ENCODE measurements at places on chromosomes 16 and 17. TPM values are rescaled to one million over a fixed set of nuclear protein-coding genes. Genes with fewer than 3 reads are reported as not detected.
A peak's percentile ranks its signal among the peaks of the same experiment; 100 is the strongest.

DNA sequence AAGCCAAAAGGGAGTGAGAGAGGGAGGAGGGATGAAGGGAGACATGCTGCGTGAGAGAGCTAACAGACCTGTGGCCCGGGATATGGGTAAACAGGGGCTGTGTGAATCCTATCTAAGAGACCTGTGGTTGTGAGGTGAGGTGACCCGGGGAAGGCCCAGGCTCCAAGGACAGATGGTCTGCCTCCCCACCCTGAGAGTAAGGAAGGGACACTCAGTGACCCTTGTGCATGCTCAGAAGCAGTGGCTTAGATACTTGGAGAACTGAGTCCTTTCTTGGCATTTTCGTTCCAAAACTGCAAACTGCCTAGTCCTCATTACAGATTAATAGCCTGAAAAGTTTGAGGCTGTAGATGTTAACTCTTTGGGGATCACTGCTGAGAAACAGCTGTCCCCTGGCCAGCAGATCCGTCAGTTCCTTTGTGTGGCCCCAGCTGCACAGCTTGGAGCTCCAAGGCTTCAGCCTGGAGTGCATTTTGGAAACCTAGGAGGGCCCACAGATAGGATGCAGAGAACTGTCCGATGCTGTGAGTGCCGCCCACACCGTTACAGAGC is 121.6 kb downstream of the SMG6 start:
- DNase-seq: no peak

DNA sequence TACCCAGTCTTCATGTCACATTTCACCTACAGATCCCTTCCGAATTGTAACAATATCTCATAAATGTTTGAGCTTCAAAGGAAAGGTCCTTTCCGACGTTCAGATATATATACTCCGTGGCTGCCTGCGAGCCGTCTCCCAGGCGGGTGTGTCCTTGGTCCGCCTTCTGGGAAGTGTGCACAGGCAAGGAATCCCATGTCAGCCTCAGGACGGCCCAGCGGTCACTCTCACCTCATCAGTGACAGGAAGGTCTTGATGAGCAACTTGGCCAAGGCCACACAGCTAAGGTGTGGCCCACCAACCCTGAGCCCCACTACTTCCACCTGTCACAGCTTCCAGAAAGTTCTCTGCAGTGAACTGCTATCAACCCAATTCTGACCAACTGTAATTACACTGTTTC is 4.3 kb downstream of the LMF1 start:
- DNase-seq: no peak

- DNase-seq: no peak
Observed at GRCh38 chr17:57928928-57929327, 26.3 kb downstream of the CUEDC1 start.

DNA sequence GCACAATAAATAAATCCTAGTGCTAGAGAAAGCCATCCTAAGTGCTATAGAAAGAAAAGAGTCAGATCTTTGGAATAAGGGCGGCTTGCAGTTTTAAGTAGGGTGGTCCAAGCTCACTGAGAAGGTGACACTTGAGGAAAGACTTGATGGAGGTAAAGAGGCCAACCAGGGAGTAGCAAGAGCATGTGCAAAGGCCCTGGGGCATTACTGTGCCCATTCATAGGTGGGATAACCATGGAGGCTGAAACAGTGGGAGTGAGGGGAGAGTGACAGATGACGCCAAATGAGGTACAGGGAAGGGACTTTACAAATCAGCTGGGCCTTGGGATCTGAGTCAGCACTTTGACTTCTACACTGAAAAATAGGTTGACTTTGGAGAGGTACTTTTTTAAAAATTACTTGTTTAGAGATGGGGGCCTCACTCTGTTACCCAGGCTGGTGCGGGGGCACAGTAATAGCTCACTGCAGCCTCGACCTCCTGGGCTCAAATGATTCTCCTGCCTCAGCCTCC is 115.5 kb downstream of the ABCC1 start:
- no peak for DNase-seq

GRCh38 chr17:30477083-30477773 is at the start of gene GOSR1:
TSS of gene GOSR1 (plus strand) at chr17:30477408. CDS start at chr17:30477434, 26 bp downstream.
- peak; percentile 98 for DNase-seq

The TEN1 gene
- total RNA-seq: 11.1 TPM

DNA sequence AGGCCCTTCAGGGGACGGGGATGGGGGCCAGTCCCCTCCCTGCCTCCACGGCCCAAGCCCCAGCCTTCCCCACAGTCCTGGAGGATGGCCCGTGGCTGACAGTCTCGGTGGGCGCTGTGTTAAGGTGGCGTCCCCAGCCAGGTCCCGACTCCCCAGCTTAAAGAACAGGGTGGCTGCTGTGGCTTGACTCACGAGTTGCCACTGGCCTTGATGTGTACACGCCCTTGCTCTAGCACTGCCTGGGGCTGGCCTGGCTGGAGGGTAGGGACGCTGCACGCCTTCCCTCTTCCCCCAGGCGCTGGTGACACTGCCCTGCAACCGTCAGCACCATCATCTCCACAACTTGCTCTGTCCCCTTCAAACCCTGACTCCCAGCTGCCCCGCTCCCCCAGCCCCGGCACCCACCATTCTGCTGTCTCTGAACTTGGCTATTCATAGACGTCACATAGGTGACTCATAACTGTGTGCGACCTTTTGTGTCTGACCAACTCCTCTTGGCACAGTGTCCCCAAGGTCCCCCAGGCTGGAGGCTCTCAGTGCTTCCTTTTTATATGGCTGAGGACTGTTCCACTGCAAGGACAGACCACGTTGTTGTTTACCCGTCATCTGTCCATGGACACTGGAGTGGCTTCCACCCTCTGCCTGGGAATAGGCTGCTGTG is 6.3 kb downstream of the GNPTG start:
- DNase-seq: no peak

GRCh38 chr17:57130708-57131461 is 45.8 kb downstream of the AKAP1 start:
- DNase-seq: peak; percentile 71

The TNS4 gene
- total RNA-seq: 0.24 TPM

DNA sequence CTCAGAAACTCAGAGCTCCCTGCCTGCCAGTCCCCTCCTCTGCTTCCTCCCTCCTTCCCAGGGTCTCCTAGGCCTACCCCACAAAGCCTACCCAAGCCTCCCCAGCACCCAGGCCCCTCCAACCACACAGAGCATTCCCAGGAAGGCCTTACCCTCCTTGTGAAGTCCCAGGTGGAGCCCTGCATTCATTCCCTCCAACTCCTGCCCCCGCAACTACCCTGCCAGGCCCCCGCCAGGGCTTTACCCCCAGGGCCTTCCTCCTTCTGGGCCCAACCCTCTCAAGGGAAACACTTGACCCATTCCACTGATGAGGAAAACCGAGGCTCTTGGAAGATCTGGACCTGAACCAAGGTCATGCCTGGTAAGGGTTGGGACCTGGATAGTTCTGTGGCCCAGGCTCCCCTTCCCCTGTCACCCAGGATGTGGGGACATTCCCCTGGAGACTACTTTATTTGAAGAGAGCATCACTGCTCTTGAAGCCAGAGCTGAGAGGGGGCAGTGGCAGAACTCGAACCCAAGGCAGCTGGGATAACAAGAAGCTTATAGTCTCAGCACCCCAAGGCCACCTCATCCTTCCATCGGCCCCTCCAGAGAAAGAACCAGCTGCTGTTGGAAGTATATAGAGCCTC is 12.5 kb downstream of the PLLP start:
- DNase-seq: no peak

The SOX8 gene
- 0.17 TPM for total RNA-seq

DNA sequence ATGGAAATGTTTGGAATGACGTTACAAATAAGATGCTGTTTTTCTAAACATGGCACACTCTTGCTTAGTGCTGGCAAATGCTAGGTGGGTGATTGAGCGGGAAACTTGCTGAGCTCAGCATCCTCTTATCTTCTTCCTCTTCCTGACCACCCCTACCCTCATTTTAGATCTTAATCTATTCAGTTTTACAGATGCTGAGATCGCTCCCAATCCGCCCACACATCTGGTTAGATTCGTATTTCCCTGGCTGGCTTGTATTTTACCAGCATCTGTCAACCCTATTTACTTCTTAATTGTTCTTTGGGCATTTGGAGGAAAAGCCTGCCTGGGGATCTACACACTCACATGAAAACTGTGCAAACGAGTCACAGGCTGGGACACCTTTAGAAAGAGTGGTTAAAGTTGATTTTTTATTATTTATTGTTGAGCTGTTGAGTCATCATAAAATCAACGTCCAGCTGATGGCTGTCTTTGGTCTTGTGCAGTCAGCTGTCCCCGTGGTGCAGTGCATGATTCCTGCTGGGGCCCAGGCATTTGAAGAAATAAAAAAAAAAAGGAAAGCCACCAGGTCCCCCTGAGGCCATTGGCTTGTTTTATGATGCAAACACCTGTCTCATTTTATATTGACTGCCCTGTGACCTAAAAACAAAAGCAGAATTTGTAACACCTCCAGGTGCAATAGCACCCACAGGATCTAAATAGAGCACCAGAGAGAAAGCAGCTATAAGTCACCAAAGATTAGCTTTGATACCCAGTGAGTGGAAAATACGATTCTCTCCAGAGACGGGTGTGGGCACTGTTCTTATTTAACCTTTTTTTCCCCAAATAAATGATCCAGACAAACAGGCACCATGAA is 258.6 kb downstream of the HS3ST3B1 start:
- no peak for DNase-seq

The OR1D5 gene
- total RNA-seq: not detected

DNA sequence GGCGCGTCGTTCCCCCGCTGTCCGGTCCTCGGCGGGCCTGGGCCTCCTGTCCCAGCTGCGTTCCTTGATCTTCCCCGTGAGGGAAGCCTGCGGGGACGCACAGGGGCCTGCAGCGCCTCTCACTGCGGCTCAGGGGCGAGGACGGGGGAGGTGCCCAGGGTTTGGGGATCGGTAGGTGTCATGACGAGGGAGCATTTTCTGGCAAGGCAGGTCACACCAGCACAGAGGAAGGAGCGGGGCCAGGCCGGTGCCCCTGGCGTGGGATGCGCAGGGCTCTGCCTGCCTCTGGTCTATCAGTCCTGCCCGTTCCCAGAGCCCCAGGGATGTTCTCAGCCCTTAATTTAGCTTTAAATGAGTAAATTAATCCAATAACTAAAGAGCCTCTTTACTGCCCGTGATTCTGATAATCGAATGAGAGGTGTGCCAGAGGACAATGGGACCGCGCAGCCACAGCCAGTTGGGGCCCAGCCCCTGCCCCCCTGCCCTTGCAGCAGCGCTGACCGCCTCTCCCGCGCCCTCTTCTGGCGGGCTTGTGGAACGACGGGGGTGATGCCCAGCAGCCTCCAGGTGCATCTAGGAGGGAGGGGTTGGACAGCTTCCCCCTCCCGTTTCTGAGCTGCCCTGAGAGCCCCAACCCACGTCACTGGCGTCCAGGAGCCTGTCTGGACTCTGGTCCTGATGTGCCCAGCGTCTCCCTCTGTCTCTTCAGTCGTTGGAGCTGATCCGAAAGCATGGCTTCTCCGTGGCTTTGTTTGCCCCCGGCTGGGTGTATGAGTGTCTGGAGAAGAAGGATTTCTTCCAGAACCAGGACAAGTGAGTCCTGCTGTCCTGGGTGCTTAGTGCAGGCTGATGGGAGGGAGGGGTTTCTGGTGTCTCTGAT is 7.9 kb downstream of the ENGASE start:
- DNase-seq: peak; percentile 65

The TBC1D3C gene
- 0.69 TPM for total RNA-seq

GRCh38 chr17:51128076-51128475 is 7.4 kb upstream of the SPAG9 start:
- peak; percentile 9 for DNase-seq

DNA sequence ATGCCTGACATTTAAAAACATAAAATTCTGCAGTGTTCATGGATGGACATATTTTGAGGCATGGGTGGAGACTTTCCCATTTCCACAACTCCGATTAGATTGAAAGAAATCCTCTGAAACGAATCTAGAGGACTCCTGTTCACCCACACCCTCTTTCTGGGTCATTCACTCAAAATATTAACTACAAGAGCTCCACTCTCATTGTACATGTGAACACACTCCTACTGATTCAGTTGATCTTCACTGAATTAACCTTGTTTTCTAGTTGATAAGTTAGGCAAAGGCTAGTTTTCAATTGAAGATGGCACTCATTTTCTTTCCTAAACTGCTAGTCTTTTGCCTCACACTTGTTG is 44.1 kb downstream of the GRB7 start:
- no peak for DNase-seq

DNA sequence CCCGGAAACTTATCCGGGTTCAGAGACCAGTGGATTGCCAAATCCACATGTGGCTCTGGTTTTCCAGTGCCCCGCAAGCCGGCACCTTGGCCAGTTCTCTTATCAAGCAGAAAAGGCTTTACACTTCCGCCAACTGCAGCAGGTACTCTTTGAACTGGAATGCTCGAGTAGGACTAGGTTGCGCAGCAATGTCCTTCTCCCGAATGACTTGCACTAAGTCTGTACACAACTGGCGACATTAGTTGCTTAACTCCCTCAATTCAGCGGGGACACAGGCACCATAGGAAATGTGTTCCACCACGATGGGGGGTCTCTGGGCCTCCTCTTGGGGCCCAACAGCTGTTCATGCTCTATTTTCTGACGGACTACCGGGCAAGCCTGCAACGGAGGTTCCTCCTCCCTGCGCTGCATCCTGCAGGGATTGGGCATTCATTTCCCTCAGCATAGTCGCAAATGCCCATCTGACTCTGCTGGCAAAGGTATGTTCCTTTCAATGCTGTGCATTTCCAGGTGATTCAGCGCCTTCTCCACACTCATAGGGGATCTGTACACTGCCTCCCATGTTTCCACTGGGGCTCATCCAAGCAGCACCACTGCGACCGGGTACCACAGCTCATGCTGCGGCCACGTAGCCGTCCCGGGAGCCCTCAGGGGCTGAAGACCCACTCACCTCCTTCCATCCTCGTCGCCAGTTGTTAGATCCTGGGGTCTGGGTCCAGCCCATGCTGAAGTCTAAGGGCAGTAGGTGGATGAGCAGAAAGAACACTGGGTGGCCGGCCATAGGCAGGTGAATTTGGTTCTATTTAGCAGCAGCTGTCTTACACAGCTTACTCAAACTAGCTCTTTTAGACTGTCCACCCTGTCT is 34.2 kb upstream of the APPBP2 start:
- no peak for DNase-seq

DNA sequence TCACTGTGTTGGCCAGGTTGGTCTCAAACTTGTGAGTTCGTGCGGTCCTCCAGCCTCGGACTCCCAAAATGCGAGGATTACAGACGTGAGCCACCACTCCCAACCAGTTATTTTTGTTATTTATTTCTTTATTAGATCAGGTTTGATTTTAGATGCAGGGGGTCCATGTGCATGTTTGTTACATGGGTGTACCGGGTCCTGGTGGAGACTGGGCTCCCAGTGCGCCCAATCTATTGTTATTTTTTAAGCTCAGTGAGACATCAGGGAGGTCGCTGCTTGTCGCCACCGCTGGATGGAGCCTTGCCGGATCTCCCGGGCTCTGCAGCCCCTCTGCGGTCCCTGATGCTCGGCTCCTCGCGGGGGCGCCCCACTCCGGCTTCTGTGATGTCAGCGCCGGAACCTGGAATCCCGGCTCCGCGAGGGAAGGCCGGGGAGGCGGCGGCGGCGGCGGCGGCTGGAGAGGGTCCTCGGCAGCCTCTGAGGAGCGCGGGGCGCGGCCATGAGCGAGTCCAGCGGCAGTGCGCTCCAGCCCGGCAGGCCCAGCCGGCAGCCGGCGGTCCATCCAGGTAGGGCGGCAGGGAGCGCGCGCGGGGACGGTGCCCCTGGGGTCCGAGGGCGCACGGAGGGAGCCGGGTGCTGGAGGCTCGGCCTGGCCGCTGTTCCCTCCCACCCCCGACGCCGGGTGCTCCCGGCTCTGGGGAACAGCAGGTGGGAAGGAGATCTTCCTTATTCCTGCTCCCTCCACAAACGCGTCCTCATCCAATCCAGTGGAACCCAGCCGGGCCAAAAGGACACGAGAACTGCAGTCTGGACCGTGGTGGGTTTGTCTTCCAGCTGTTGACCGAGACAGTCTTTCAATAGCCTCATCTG is at the start of gene TMC7:
TSS of gene TMC7 (plus strand) at position 370 of the 870 bp plus-strand sequence. CDS start at position 500, 130 bp downstream.
- DNase-seq: peak; percentile 93

The TIMP2 gene
- total RNA-seq: 53.1 TPM

Data from Daoy (cell line).